Fibroblast of skin of back (primary cell): ENCODE measurements at places on chromosomes 11 and 22.

- DNase-seq: no peak
Observed at GRCh38 chr11:61133145-61133544, 28.1 kb downstream of the VPS37C start.

DNA sequence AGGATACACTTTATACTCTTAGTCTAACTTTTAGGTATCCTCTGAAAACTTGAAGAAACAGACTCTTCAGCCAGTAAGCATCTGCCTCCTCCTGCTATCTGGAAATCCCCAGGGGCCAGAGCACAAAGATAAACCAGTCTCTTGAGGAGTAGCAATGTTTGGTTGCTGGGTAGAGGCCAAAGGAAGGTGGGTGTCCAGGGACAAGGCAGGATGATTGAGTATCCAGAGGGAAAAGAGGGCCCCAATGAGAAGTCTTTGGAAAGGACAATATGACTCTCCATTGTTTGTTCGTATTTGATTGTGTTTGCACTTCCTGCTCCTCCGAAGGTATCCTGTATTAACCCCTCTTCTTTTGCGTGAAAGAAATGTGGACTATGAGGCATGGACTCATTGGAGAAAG is 4.8 kb upstream of the OR52I1 start:
- no peak for DNase-seq

GRCh38 chr11:61610905-61611304 is 30.0 kb upstream of the SYT7 start:
- no peak for DNase-seq

DNA sequence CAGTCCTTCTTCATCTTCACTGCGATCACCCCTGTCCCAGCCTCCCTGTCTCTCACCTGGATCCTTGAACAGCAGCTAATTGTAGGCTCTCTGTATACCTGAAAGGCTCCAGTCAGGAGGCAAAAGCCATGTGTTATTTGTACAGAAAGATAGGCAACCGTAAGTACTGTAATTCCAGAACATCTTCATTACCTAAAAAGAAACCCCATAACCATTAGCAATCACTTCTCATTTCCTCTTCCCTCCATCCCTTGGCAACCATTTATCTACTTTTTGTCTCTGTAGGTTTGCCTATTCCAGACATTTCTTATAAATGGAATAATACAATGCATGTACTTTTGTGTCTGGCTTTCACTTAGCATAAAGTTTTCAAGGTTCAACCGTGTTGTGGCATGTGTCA is 17.8 kb downstream of the NAGA start:
- no peak for DNase-seq

GRCh38 chr22:46538814-46539160 is 1.4 kb upstream of the CELSR1 start:
- peak; percentile 50 for DNase-seq

GRCh38 chr11:1760351-1761109 is 3.2 kb downstream of the CTSD start:
- peak; percentile 60 for DNase-seq

DNA sequence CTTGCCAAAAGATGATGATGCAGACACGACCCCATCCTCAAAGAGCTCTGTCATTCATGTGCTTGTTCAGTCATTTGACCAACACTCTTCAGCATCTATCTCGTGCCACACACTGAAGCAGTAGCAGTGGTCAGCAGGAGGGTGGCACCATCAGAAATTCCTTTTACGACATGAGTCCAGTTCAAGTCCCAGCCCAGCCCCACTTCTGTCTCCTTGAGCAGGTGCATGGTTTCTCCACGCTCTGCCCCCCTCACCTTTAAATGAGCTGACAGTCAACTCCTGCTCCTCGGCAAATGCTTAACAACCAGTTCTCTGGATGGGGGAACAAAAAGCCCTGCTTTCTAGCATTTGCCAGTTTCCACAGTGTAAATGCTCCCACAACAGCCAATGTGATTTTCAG is 60.9 kb downstream of the SYN3 start:
- DNase-seq: no peak

DNA sequence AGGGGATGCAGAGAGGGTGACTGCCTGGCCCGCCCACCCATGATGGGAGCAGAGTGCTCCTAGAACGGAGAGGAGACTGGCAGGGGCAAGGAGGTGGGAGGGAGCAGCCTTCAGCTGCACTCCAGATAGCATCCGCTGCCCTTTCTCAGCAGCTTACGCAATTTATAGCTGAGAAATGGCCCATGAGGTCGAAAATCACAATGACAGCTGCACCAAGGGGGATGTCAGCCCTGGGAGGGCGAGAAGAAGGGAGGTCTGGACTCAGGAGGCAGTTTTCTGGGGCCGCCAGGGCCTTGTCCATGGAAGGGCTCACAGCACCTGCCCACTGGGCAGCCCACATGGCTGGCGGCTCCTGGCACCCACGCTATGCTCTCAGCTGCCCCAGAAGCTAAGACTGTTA is 17.6 kb upstream of the MOB2 start:
- DNase-seq: no peak

DNA sequence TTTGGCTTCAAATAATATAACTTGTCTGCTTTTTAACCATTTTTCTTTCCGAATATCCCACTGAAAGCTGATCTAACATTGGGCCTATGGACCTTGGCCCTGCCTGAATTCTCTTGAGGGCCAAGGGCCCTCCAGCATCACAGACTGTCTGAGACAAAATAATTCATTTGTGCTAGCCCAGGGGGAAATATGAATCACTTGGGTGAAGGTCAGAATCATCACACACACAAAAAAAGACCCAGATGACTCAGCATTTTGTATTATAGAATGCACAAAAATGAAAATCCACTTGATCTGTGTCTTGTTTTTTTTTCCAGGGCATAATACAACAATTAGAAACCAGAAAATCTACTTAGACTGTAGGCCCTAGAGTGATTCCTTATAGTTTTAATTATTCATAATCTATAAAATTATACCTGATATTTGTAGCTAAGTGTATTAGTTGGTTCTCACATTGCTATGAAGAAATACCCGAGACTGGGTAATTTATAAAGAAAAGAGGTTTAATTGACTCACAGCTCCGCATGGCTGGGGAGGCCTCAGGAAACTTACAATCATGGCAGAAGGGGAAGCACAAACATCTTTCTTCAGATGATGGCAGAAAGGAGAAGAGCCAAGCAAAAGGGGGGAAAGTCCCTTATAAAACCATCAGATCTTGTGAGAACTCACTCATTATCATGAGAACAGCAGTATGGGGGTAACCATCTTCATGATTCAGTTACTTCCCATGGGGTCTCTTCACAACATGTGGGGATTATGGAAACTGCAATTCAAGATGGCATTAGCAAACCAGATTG is 15.6 kb upstream of the RDX start:
- DNase-seq: peak; percentile 55
